NCI-H82 (cell line): ENCODE measurements at places on chromosomes 7 and 10.

- DNase-seq, result no peak
These were observed 70.0 kb downstream of the CAMK1D start for GRCh38 chr10:12419262-12419847.

DNA sequence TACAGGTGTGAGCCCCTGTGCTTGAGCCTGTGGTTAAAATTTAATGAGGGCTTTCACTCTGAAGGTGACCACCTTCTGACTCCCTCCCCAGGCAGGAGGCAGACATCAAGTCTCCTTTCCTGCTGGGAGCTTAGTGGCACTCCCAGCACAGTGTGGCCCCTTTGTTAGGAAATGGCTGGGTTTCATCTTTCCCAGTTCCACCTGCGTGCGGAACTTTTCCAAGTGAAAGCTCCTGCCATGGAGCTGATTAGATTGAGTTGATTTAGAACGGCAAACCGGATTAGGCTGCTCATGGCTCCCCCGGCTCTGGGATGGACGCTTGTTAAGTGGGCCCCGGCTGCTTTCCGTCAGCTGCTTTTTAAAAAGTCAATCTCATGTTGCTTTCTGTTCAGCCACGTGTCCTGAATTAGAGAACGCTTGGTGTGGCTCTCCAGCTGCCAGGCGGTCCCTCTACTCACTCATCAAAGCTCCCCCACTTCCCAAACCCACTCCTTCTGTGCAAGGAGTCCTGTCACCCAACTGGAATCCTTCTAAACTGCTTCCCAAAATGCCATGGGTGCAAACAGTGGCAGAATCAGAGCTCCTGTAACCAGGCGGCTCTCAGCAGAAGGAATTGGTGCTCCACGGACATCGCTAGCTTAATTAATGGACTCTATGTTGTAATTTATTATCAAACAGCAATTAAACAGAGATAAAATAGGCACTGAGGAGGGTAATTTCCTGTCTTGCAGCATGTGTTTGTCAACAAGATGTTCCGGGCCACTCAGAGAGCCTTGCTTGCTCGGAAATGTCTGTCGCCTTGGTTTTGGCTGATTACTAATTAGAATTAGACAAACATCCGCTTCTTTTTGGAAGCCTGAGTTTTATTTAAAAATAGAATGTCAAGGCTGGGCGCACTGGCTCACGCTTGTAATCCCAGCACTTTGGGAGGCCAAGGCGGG lies 551.2 kb downstream of the GALNT17 start:
- peak; percentile 97 for DNase-seq

GRCh38 chr10:24034571-24034970 lies 174.4 kb upstream of the KIAA1217 start:
- no peak for DNase-seq

- DNase-seq, result peak; percentile 74
These were observed 733 bp downstream of the HIBADH start for GRCh38 chr7:27661811-27662489.

GRCh38 chr10:129035052-129035827 lies 431.8 kb upstream of the MGMT start:
- DNase-seq, result no peak
